ENCODE measurements at places on chromosomes 5 and 9.

DNA sequence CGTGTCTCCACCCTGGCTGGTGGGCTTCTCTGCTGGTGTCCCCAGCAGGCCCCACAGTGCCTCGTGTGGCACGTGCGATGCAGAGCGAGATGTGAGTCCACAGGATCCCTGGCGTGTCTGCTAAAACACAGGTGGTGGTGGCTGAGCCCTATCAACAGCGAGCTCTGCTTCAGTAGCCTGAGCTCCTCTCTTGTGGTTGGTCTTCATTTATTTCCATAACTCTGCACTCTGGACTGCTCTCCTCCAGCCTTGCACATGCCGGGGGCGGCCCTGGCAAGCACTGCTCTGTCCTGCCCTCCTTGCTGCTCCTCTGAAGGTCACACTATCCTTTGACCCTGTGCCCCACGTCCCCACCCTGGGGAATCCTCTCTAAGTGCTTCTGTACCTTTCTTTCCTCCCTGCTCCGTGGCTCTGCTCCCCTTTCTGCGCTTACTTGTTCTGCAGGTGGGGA, 59.2 kb downstream of the NSUN2 start:
- no peaks in the 10 kb centered on the region for H3K36me3 ChIP-seq
- H3K27me3 ChIP-seq, result no peaks in the 10 kb centered on the region
- no peak overlapping the region for H3K27ac ChIP-seq

DNA sequence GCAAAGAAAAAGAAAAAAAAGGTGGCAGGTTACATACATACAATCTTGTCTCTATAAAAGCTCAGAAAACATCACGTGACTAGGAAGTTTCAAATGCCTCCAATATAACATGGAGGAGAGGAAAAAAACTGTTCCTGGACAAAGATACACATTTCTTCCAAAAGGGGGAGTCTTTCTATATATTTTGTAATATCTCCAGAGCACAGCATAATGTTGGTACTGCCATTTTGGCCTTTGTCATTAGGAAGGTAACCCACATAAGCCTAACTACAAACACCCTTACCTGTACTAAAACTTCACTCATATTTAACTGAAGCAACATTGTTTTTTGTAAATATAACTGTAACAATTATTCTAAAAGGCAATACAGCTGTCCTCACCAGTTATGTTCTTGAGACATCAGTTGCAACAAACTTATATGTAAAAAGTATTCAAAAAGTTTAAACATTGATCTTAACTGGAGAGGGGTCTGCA, 1.2 kb upstream of the BTF3 start:
- H3K27ac ChIP-seq, result peak overlapping the region; percentile 93
- peaks cover 4% of the 10 kb centered on the region for H3K36me3 ChIP-seq
- peaks cover 22% of the 10 kb centered on the region for H3K4me1 ChIP-seq
- no peak for DNase-seq

DNA sequence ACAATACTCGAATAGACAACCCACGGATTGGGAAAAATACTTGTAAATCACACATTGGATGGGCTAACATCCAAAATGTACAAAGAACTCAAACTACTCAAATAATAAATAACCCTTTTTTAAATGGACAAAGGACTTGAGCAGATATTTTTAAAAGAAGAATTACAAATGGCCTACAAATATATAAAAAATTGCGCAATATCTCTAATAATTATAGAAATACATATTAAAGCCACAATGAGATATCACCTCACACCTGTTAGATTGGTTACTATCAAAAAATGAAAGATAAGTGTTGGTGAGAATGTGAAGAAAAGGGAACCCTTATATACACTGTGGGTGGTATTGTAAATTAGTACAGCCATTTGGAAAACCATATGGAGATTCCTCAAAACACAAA, 40.8 kb upstream of the ADAMTS19 start:
- no peaks in the 10 kb centered on the region for H3K4me1 ChIP-seq
- no peak for DNase-seq
- H3K4me3 ChIP-seq, result no peak overlapping the region

- H3K27ac ChIP-seq, result no peak overlapping the region
- no peaks in the 10 kb centered on the region for H3K27me3 ChIP-seq
- H3K36me3 ChIP-seq, result no peaks in the 10 kb centered on the region
- H3K4me3 ChIP-seq, result no peak overlapping the region
- no peaks in the 10 kb centered on the region for H3K4me1 ChIP-seq
These were observed 2302.3 kb upstream of the C9orf72 start for GRCh38 chr9:29875547-29875946.

DNA sequence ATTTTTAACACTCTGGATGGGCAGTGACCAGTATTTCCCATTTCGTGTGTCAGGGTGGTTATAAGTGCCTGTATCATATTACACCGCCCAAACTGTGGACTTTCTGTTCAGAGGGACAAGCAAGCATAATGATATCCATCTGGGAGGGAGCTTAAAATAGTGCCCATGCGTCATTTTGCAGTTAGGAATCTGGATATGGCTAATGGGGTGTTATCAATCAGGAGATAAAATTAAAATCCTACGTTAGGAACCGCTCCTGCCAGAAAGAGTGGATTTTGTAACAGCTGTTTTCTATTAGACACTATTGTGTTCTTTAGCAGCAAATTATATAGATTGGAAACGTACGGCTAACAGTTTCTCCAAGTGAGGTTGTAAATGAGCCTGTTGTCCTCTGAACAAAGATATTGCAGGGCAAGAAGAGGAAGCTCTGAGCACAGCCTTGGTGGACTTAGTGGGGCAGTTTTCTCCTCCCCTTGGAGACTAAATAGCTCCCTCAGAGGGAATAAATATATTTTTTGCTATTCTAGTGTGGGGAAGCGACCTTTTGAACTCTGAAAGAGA, 160.4 kb downstream of the SPATA31D1 start:
- H3K27me3 ChIP-seq, result no peaks in the 10 kb centered on the region
- H3K36me3 ChIP-seq, result no peaks in the 10 kb centered on the region
- no peak overlapping the region for H3K4me3 ChIP-seq
- DNase-seq, result no peak
- no peak overlapping the region for H3K27ac ChIP-seq

- H3K4me1 ChIP-seq, result no peaks in the 10 kb centered on the region
- no peak overlapping the region for H3K27ac ChIP-seq
- H3K36me3 ChIP-seq, result no peaks in the 10 kb centered on the region
- no peaks in the 10 kb centered on the region for H3K27me3 ChIP-seq
- no peak for DNase-seq
These were observed 614.1 kb downstream of the PTPRD start for GRCh38 chr9:9998491-9999287.

DNA sequence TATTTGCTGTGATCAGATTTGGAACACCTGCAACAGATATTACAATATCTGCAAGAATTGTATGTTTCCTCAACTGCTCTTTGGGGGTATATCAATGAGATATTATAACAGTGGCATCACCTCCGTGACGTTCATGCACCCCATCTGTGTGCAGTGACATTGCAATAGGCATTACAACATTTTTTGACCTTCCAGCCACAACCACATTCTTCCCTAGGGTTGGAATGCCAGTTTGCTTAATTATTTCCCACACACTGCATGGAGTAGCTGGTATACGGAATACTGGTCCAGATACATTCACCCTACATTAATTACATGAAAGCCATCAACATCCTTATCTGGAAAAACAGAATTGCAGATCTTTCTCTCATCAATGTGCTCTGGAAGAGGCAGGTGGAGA, 42.3 kb downstream of the FBXO4 start:
- H3K36me3 ChIP-seq, result no peaks in the 10 kb centered on the region
- H3K4me1 ChIP-seq, result no peaks in the 10 kb centered on the region
- DNase-seq, result no peak
- no peaks in the 10 kb centered on the region for H3K27me3 ChIP-seq

- H3K27me3 ChIP-seq, result no peaks in the 10 kb centered on the region
- no peak overlapping the region for H3K4me3 ChIP-seq
- peaks cover 62% of the 10 kb centered on the region for H3K4me1 ChIP-seq
- no peak overlapping the region for H3K27ac ChIP-seq
These were observed 31.2 kb downstream of the LARP1 start for GRCh38 chr5:154786414-154786813.

DNA sequence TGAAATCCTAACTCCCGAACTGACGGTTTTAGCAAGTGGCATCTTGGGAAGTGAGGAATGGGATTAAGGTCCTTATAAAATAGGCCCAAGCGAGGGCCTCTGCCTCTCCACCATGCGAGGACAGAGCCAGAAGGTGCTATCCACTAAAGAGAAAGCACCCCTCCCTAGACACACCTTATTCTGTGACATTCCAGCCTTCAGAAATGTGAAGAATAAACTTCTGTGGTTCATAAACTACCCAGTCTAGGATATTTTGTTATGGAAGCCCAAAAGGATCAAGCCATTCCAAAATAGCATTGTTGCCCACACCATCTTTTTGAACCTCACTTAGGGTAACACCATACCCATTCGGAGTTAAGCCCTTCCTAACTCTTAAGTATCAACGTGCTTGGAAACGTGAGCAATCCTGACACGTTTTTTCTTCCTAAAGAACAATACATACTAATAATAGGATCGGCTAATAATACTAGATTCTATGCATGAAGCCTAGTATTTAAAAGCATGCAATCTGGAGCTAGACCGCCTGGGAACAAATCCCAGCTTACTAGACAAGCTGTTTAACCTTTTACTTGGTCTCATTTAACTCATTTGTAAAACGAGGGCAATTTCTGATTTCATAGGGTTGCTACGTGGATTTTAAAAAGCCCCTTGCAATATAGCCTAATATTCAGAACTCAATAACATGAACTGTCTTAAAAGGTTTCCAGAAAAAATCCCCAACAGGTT, 1.1 kb upstream of the SMC2 start:
- no peaks in the 10 kb centered on the region for H3K36me3 ChIP-seq
- H3K27ac ChIP-seq, result peak overlapping the region; percentile 94
- H3K27me3 ChIP-seq, result no peaks in the 10 kb centered on the region

- H3K27me3 ChIP-seq, result no peaks in the 10 kb centered on the region
- no peaks in the 10 kb centered on the region for H3K36me3 ChIP-seq
These were observed 592.1 kb downstream of the TLE4 start for GRCh38 chr9:80163889-80164288.

DNA sequence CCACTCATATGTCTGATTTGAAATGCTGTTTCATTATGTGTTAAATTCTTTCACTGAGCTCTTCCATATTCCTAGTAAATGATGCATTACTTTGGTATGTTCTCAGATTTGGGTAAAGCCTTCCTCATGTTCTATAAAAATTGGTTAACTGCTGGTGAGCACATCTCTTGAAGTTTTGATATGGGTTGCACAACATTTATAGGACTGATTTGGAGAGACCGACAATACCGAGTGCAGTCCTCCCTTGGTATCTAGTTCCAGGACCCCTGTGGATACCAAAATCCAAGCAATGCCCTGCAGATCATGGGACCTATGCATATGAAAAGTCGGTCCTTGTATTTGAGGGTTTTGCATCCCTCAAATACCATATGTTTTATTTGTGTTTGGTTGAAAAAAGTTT, 37.8 kb downstream of the WDR36 start:
- H3K27me3 ChIP-seq, result no peaks in the 10 kb centered on the region
- H3K4me3 ChIP-seq, result no peak overlapping the region
- H3K4me1 ChIP-seq, result no peaks in the 10 kb centered on the region
- H3K36me3 ChIP-seq, result peaks cover 3% of the 10 kb centered on the region
- no peak for DNase-seq
- no peak overlapping the region for H3K27ac ChIP-seq

GRCh38 chr5:59565551-59565950, 328.0 kb downstream of the PDE4D start:
- H3K4me3 ChIP-seq, result no peak overlapping the region
- no peaks in the 10 kb centered on the region for H3K4me1 ChIP-seq
- H3K36me3 ChIP-seq, result no peaks in the 10 kb centered on the region
- H3K27ac ChIP-seq, result no peak overlapping the region

DNA sequence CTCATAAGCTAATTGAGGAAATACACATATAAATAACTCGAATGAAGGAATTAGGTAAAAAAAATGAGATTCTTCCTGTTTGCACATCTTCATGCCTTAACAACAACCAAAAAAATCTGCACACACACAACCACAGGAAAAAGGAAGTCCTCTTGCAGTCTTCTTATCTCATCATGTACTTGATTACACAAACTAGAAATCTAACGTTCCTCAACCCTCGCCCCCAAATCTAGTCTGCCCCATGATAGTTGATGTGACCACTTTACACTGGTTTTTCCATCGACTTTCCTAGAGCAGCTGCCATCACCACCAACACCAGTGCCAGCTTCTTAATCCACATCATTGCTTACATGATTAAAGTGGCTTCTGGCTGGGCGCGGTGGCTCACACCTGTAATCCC, 31.2 kb upstream of the RNU6ATAC start:
- peaks cover 5% of the 10 kb centered on the region for H3K4me1 ChIP-seq
- no peak for DNase-seq
- no peaks in the 10 kb centered on the region for H3K36me3 ChIP-seq
- no peak overlapping the region for H3K27ac ChIP-seq
- no peaks in the 10 kb centered on the region for H3K27me3 ChIP-seq

- no peaks in the 10 kb centered on the region for H3K36me3 ChIP-seq
- H3K27me3 ChIP-seq, result no peaks in the 10 kb centered on the region
- peaks cover 21% of the 10 kb centered on the region for H3K4me1 ChIP-seq
- H3K27ac ChIP-seq, result no peak overlapping the region
- peak; percentile 39 for DNase-seq
These were observed 56.7 kb downstream of the TSSK1B start for GRCh38 chr5:113378081-113378480.

DNA sequence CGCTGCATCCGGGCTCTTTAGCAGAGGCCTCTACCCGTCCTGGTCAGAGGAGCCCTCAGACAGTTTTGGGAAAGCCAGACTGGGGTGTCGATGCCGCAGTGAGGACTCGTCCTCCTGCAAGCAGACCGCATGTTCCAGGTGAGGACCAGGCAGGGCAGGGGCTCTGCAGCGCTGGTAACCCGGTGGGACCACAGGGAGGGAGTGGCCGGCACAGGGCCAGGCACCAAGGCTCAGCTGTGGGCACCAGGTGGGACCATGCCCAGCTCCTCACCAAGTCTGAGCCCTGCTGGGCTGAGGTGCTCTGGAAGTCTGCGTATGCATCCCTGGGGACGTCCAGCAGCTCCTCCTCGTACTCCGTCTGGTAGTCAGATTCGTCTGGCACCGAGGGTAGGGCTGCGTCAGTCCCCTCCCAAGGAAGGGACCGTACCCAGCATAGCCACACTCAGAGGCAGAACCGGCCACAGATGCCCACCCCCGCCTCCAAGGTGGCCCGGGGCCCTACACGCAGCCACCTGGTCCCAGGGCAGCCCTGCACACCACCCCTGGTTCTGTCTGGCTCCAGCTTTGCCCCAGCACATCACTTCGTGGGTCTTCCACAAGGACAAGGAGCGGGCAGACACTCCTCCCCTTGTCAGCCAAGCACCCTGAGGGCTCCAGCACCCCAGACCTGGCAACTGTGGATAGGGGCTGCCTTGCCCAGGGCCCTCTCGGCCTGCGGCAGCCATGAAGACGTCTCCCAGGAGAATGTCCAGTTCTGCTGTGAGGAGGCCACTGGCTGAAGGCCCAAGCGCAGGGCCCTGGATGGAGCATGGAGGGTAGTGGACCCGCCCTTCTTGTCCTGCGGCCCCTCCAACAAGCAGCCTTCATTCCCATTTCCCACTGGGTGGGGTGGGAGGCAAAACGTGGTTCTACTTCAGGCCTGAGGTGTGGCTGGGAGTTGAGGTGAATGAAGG, 1.5 kb upstream of the NSMF start:
- H3K27ac ChIP-seq, result peak overlapping the region; percentile 93
- no peaks in the 10 kb centered on the region for H3K36me3 ChIP-seq
- peaks cover 42% of the 10 kb centered on the region for H3K4me1 ChIP-seq
- H3K27me3 ChIP-seq, result no peaks in the 10 kb centered on the region
- no peak for DNase-seq
- no peak overlapping the region for H3K4me3 ChIP-seq

GRCh38 chr5:111553868-111554267, 41.5 kb upstream of the STARD4 start:
- H3K27me3 ChIP-seq, result peaks cover 5% of the 10 kb centered on the region
- no peak overlapping the region for H3K4me3 ChIP-seq
- H3K4me1 ChIP-seq, result peaks cover 12% of the 10 kb centered on the region

- no peak overlapping the region for H3K27ac ChIP-seq
- DNase-seq, result no peak
These were observed 63.3 kb downstream of the DCP2 start for GRCh38 chr5:113039934-113040285.
